ENCODE measurements at places on chromosomes 5 and 9.

GRCh38 chr9:86093788-86094555 lies 5.4 kb downstream of the GOLM1 start:
- DNase-seq, result no peak

- DNase-seq, result peak; percentile 75
Measured at GRCh38 chr9:98886691-98887229, 56.9 kb upstream of the COL15A1 start.

GRCh38 chr5:131661933-131662332 lies 26.9 kb upstream of the RAPGEF6 start:
- no peak for DNase-seq

GRCh38 chr5:177233206-177233605 lies 70.3 kb downstream of the RAB24 start:
- peak; percentile 48 for DNase-seq

DNA sequence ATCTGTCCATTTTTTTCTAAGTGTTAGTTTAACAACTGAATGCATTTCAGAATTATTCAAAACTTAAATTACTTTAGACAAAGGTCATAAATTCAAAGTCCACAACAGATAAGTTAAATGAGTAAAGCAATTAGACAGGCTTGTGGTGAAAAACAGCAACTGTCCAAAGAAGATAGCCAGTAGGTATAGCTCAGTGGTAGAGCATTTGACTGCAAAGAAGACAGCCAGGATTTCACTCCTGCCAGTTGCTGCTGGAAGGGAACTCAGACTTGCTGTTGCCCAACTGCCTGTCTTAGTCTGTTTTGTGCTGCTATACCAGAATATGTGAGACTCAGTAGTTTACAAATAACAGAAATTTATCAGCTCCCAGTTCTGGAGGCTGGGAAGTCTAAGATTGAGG lies 10.0 kb downstream of the FANCC start:
- DNase-seq, result peak; percentile 30

DNA sequence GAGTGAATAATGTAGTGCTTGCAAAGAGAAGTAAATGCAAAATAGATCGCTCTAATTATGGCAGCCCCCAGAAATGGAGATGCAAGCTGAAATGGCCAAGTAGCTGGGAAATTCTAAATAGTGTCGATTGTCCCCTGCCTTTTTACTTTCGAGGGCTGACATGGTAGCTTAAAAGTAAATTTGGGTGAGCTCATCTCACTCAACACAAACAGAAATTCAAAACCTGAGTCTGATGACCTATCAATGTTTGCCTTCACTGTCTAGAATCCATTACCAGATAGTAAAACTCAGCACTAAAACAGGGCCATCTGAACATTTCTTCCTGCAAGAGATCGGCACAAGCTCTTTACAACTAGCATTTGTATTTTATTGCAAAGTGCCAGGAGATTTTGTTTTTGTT lies 7.0 kb upstream of the LHX2 start:
- DNase-seq, result no peak

DNA sequence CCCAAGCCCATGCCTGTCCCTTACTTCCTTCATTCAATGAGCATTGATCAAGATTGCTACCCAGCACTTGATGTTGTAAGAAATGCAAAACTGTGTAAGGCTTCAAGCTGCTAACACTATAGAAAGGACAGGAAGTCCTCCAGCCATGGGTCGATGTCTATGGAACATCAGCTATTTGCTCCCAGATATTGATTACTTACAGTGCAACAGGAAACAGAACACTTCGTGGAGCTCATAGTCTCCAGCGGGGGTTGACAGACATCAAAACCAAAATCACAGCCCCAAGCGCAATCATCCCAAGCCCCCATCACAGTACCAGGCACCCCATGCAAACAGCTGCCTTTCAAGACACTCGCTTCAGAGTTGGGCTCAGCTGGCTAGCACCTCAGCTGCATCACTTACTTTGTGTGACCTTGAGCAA lies 26.8 kb upstream of the DUSP1 start:
- no peak for DNase-seq

DNA sequence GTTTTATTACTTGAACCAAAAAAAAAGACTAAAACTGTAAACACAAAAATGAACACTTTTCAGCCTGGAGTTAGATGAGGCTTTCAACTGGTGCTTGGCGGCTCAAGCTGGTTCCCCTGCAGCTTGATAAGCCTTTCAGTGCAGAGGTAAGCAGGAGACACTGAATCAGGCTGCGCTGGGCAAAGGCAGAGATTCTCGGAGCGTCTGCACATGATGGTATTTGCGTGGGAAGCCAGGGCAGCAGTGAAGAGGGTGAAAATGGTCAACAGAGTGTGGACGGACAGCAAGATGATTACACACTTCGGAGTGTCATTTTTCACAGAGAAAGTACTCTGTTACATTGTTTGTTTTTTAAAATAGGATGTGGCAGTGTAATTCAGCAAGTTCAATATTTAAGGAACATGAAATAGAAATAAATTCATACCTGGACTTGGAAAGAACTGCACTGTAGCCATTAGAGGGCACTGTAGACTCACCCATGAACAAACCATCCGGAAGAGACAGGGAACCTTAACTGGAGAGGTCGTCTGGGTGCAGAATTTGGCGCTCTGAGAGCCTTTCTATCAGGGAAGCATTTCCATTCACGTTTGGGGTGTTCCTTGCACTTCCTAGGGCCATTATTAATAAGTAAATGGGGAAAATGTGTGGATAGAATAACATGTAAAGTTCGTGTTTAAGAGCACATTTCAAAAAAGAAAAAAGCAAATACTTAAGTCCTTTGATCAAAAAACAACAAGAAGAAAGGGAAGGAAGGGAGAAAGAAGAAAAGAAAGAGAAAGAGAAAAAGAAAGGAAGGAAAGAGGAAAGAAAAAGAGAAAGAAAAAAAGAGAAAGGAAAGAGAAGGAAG lies 69.8 kb downstream of the ICE1 start:
- DNase-seq, result peak; percentile 47

DNA sequence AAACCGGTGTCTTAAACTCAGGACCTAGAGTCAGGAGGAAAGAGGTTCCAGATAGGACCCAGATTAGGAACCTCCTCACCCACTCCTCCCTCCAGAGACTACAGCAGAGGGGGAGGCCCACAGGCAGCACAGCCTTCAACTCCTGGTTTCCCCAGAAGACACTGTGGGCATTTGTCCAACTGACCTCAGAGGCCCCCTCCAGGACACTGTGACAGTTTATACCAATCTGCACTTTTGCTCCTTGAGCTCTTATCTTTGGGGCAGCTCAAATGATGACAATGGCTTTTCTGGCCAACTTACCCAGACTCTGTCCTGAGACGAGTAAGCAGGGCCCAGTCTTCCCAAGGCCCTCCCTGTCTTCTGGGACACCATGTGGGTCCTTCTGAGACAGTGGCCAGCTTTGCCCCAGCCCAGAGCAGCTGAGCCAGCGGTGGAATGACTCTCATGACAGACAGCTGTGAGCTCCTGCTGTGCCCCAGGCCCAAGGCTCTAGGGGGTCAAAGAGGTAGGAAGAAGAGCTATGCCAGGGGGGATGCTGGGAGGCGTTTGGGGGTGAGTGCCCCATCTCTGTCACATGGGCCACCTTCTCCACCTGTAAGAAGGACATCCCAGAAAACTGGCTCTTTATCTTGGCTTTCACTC lies 14.3 kb downstream of the OR2V2 start:
- DNase-seq, result no peak

GRCh38 chr5:159768243-159768642 lies 148.0 kb upstream of the ADRA1B start:
- no peak for DNase-seq

GRCh38 chr5:131792896-131793295 lies 3.9 kb downstream of the FNIP1 start:
- no peak for DNase-seq

DNA sequence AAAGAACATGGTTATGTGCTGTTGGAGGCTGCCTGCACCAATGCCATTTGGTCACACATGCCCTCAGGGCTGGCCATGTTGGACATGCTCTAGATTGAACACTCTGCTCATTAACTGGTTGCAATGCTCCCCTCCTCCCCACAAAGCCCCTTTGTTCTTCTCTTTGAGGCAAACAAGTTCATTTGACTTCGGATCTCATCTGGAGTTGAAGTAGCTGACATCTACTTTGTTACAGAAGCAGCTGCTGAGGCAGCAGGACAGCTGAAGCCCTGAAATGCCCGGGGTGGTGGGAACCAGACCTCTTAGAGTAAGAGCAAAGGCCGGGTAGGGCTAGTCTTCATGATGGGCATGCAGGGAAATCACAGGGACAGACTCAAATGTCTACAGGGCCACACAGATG lies 123.5 kb downstream of the APBA1 start:
- no peak for DNase-seq

GRCh38 chr5:78727786-78728761 lies 79.5 kb upstream of the LHFPL2 start:
- no peak for DNase-seq

GRCh38 chr9:113913426-113914195 lies 37.5 kb downstream of the ZNF618 start:
- DNase-seq, result peak; percentile 62

- DNase-seq, result no peak
Measured at GRCh38 chr5:7754997-7755596, 95.8 kb downstream of the CFAP90 start.

DNA sequence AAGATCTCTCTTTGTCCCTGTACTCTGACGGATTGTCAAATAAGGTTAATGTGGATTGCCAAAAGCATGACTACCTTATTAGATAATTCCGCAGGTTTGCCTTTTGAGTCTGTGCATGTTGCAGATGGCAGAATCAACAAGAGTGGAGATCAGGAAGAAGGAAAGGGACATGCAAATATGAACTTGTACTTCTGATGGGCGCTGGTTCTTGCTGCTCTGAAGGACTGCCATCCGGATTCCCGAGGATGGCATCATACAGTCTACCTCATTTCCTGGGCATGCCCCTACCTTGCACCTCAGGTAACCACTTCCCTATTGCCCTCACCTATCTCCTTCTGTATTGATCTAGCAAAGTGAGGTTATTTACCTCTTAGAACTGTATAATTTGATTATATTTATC lies 504.2 kb downstream of the ACTL7B start:
- no peak for DNase-seq

DNA sequence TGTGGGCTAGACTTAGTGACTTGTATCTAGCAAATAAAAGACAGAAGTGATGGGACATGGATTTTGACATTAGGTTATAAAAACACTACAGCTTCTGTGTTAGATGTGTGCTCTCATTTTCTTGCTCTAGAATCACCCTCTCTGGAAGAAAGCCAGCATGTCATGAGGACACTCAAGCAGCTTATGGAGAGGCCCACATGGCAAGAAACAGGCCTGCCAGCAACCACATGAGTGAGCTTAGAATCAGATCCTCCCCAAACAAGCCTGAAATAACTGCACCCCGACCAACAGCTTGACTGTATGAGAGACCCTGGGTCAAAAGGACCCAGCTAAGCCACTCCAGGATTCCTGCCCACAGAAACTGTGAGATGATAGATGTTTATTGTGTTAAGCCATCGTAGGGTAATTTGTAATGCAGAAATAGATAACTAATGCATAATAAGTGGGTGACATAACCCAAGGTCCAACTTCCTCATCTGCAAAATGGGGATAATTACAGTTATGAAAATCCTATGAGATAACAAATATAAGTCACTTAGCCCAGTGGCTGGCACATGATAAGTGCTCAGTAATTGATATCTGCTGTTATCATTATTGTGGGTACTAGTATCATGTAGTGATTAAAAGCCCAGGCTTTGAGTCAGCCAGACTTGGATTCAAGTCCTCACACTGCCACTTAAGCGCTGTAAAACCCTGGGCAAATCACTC lies 86.5 kb downstream of the KLHL3 start:
- DNase-seq, result peak; percentile 52

GRCh38 chr9:79040671-79041070 lies 531.1 kb upstream of the TLE4 start:
- DNase-seq, result no peak

DNA sequence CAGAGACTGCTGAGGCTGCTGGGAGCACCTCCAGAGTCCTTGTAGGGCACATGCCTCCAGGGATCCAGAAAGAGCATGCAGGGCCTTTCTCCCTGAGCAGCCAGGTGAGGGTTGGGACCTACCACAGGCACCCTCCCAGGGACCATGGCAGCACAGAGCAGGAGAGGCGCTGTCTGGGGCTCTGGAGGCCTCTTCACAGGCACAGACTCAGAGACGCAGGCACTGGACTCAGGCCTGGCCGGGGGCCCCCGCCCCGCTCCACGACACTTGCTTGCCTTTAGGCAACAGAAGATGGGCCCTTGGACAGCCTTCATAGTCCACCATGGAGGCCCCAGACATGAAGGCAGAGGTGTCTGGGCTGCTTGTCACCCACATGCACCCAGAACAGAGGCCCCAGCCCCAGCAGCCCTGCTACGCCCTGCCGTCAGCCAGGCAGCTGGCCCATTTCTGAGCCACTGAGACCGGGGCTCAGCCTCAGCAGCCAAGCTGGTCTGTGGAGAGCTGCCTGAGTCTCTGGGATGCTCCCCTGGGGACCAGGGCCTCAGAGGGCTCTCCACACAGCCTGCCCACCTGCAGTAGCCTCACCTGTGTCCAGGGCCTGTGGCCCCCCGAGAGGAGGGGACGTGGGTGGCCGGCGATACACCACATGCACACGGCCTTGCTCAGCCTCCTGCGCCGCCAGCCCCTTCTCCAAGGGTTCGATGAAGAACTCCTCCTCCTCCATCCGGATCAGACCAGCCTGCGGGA lies 72.8 kb downstream of the ADAMTS2 start:
- DNase-seq, result no peak

DNA sequence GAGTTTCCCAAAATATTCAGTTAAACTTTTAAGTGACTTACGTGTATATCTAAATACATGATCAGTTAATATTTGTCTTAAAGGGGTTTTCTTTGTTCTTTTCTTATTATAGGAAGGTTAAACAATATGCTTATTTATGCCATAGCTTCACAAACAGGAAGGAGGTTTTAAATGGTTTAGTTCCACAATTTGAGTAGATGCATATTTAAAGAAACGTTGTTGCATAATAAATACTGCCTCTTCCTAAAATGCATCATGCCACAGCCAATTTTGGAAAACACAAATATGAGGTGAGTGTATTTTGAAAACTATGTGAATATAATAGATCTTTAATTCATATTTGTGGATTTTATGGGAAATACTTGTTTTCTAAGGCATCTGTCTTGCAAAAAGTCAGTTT lies 2.5 kb upstream of the ADRB2 start:
- no peak for DNase-seq

DNA sequence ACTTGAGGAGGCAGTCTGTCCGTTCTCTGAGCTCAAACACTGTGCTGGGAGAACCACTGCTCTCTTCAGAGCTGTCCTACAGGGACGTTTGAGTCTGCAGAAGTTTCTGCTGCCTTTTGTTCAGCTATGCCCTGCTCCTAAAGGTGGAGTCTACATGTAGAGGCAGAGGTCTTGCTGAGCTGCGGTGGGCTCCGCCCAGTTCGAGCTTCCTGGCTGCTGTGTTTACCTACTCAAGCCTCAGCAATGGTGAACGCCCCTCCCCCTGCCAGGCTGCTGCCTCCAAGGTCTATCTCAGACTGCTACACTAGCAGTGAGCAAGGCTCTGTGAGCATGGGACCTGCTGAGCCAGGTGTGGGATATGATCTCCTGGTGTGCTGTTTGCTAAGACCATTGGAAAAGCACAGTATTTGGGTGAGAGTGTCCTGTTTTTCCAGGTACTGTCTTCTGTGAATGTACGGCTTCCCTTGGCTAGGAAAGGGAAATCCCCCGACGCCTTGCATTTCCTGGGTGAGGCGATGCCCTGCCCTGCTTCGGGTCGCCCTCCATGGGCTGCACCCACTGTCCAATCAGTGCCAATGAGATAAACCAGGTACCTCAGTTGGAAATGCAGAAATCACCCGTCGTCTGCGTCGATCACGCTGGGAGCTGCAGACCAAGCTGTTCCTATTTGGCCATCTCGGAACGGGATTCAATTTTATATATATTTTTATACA lies 58.5 kb downstream of the CNTRL start:
- DNase-seq, result no peak

- no peak for DNase-seq
Measured at GRCh38 chr9:120438836-120439546, 141.0 kb downstream of the CDK5RAP2 start.

GRCh38 chr9:16001856-16002255 lies 449.0 kb downstream of the CCDC171 start:
- DNase-seq, result no peak
